NCI-H1105 (cell line): ENCODE measurements at places on chromosomes 6 and 20.

GRCh38 chr6:102848796-102849195, 1455.3 kb downstream of the GRIK2 start:
- DNase-seq, result no peak

GRCh38 chr20:17941087-17941825, 27.3 kb downstream of the SNX5 start:
- DNase-seq, result no peak

DNA sequence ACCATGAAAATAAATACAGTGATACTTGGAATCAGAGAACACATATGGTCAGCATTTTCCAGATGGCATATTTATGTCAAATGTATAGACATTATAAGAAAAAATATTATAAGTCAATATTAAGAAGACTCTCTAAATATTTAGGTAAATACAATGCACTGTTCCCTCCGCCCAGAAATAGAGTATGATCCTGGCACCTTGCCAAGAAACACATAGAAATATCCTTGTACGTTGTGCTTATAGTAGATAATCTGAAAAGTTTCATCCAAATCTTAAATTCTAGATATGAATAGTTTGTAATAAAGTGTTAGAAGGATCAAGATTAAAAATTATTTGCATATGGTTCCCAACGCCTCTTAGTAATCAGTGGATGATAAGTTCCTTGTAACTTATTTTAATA, 645.8 kb upstream of the GJE1 start:
- no peak for DNase-seq

- peak; percentile 45 for DNase-seq
Observed at GRCh38 chr6:87393026-87393622, 14.6 kb upstream of the CFAP206 start.

- DNase-seq, result no peak
Observed at GRCh38 chr6:115443825-115444478, 616.7 kb downstream of the FRK start.

DNA sequence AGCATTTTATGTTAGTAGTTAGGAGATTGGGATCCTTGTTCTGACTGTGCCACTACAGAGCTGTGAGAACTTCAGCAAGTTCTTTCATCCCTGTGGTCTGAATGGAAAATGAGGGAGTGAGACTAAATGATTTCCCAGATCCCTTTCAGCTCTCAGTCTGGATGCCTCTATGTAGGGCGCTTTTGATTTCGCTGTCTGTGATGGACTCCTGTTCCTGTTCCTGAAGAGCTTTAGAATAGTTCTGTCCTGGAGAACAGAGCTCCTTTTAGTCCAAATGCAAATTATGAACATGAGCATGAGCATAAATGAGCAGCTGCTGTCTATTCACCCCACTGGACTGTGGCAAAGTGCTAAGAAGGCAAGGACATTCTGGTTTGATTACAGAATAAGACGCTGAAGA, 61.4 kb upstream of the NT5E start:
- no peak for DNase-seq

- DNase-seq, result no peak
Observed at GRCh38 chr6:145818796-145819195, 4.2 kb upstream of the FBXO30 start.

DNA sequence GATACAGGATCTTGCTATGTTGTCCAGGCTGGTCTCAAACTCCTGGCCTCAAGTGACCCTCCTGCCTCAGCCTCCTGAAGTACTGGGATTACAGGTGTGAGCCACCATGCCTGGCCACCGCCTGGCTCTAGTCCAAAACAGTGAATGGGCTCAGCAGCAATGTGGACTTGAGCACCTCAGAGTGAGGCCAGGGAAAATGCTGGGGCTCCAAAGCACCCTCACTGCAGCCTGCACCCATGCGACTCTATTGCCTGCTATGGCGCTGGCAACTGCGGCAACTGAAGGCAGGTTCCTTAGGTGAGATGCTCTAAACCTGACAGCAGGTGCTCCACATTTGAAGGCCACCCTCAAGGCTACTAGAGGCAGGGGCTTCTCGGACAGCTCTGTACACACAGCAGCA, 26.5 kb downstream of the MAP1LC3A start:
- no peak for DNase-seq

DNA sequence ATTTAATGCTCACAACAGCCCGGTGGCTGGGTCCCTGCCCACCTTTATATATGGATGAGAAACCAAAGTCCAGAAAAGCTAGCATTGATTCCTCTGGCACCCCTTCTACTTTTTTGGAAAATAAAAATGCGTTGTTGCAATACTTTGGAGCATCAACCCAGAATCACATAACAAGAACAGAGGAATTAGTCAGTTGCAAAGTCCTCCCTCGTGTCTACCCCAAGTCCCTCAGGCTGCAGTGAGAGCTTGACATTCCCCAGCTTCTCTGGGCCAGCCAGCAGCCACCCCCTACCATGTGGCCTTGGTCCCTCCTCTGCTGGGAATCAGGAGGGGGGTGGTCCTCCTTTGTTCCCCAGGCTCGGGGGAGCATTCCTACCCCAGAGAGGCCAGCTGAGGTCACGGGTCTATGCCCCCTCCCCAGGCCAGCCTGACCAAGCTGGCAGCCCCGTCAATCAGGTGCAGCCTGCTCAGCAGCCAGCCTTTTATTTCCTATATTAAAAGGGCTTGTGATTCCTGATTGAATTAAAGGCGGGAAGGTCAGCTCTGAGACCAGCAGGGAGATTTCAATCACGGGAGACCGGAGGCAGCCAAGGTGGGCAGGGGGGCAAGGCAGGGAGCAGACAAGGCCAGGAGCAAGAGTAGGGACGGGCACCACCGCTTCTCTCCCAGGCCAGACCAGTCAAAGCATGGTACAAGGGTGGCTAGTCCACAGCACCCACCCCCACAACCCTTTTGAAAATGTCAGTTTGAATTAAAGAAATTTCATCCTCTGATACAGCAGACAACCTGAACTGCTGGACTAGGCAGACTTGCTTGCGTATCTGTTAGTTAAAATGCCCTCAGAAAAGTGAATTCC, 158.9 kb downstream of the MRPL14 start:
- no peak for DNase-seq

DNA sequence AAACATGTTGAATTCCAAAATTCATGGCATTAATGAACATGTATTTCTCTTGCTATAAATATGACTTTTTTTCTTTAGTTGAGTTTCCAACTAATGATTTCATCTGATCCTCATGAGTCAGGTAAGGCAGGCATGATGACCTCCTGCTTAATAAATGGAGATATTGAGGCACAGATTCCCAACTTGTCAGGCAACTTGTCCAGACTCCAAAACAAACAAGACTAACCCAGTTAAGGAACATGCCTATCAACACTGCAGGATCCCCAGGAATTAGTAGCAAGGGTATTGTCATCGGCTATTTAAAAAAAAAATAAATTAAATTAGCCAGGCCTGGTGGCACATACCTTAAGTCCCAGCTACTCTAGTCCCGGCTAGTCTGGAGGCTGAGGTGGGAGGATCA, 121.3 kb upstream of the SALL4 start:
- no peak for DNase-seq

DNA sequence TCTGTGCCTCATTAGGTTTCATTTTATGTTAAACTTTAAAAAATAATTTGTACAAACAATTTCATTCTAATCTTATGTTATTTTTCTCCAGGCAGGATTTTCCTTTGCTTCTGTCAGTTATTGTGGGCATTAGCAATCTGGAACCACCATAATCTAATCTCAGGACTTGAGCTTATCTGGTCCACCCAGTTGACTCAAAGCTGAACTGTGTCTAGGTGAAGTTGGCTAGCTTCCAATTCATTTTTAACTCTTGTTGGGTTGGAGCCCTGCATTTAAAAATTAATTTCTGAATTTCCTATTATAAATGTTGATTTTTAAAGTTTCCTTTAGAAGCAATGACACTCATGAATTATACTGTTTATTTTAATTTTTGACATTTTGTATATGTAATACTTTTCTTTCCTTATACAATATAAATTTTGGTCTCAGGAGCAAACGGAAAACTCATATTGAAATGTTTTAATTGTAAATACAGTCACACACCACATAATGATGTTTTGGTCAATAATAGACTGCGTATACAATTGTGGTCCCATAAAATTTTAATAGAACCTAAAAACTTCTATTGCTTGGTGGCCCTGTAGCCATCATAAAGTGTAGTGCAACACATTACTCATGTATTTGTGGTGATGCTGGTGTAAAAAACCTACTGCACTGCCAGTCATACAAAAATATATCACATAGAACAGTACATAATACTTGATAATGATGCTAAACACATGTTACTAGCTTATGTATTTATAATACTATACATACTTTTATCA, 121.3 kb downstream of the CLVS2 start:
- DNase-seq, result no peak

DNA sequence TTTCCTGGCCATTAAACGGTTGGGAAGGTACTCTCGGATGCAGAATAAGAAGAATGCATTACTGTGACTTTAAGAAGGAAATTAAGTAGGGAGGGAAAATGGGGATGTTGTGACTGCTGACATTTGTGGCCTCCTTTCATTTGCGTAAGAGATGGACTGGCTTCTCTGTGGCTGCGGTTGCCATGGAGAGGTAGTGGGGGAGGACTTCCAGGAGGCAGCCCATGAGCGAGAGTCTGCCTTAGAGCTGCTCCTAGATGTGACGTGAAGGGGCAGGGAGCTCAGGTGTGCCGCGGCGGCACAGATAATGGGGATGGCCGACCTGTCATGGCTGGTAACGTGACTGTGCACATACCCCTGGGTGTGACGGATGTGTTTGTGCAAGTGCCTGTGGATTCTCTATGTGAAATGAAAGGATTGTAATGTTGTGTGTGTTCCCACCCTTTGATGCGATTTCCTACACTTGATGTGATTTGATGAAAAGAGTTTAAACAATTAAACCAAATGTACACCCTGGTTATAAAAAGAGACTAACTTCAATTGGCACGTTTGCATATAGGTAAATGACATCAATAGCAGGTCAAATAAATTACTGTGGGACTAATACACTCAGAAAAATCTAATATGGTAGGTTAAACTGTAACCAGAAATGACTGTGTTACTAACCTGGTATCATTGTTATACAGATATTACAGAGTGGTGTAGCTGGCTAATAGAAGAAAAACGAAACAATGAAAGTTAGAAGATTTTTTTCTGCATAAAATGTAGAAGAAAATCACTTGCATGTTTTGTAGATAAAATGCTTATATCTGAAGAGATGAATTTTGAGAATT, 48.9 kb downstream of the HIVEP1 start:
- DNase-seq, result no peak

GRCh38 chr6:44154067-44154466, 4.6 kb upstream of the CAPN11 start:
- DNase-seq, result no peak

GRCh38 chr6:3438190-3439167, 18.4 kb downstream of the SLC22A23 start:
- DNase-seq, result peak; percentile 46

DNA sequence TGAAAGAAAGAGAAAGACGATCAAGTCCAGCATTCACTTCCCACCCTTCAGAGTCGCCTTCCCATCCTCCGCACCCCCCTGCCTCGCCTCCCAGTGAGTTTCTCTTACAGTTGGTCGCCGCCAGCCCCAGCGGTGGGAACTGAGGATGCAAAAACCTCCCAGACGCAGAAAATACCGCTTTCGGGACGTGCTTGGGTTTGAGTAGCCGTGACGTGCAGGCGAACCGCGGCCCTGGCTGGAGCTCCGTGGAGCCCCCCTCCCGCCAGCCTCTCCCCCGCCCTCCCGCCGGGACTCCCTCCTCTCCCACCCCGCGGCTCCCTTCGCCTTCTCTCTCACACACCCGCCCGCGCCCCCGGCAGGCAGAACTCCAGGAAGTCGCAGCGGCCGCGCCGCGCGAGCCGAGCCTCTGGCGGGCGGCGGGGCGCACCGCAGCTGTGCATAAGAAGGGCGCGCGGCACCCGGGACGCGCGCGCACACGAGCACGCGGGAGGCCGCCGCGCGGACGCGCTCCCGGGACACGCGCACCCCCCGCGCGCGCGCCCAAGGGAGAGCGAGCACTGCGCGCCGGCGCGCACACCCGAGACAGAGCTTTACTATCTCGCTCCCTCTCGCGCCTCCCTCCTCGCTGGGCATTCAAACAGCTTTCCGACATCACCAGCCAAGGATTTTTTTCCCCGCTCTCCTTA, at the start of gene ADGRB3:
Gene ADGRB3, plus strand, starts transcription at position 557 of the 686 bp plus-strand sequence. CDS start 3,394 bp downstream, outside the sequence.
- DNase-seq, result peak; percentile 98

GRCh38 chr20:10352934-10353824, 80.8 kb downstream of the MKKS start:
- DNase-seq, result no peak

GRCh38 chr6:7419065-7419464, 29.5 kb downstream of the RIOK1 start:
- no peak for DNase-seq

GRCh38 chr20:19691125-19691524, 66.9 kb upstream of the RIN2 start:
- DNase-seq, result no peak

- no peak for DNase-seq
Observed at GRCh38 chr6:50442531-50443040, 270.7 kb upstream of the TFAP2D start.

- DNase-seq, result no peak
Observed at GRCh38 chr20:23244156-23244915, 106.3 kb upstream of the NXT1 start.

- DNase-seq, result no peak
Observed at GRCh38 chr6:23784301-23784919, 341.6 kb upstream of the NRSN1 start.

GRCh38 chr20:1108437-1108920, 9.9 kb upstream of the PSMF1 start:
- DNase-seq, result peak; percentile 10

GRCh38 chr6:116246089-116246488, 7.8 kb downstream of the TSPYL4 start:
- no peak for DNase-seq

GRCh38 chr6:139425780-139426179, 51.3 kb upstream of the CITED2 start:
- DNase-seq, result no peak

DNA sequence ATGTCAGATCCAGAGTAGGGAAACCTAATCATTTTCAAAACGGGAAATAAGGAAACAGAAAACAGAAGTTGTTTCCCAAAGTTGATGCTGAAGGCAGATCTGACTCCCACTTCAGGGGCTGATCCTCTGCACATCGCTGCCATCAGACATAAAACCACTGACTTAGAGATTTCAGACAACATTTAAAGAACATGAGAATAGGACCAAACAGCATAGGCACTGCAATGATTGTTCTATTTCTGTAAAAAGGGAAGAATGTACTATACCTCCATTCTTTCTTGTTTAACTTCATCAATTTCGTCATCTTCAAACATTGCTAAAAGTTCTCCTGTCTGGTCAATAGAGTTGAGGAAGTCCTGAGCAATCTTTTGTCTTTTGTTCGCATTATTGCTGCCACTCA, 324.7 kb upstream of the RUNX2 start:
- no peak for DNase-seq

- no peak for DNase-seq
Observed at GRCh38 chr6:114020196-114020595, 49.2 kb upstream of the HDAC2 start.

DNA sequence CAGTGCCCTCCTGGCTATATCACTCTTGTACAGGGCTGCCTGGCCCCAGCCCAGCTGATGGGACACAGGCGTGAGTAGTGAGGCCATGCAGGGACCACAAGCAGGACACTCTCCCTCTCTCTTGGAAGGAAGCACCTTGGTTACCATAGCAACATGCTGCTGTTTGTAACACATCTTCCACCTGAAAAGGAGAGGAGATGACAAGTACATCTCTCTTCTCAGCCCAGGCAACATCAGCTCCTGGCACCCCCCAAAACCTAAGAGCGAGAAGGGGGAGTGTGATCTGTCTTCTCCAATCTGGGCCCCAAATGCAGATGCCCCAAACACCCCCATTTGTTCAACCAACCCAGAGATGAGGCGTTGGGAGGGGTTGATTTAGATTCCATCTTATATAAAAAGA, 49.9 kb downstream of the KCNB1 start:
- no peak for DNase-seq
